Natural killer cell treated with Interleukin-12 subunit alpha and Interleukin-12 subunit beta and Interleukin-15 and Interleukin-18, amount 100 ng/mL, for 72 hours (primary cell): ENCODE measurements at places on chromosomes 4 and X. TPM values are rescaled to one million over a fixed set of nuclear protein-coding genes. Genes with fewer than 3 reads are reported as not detected.

DNA sequence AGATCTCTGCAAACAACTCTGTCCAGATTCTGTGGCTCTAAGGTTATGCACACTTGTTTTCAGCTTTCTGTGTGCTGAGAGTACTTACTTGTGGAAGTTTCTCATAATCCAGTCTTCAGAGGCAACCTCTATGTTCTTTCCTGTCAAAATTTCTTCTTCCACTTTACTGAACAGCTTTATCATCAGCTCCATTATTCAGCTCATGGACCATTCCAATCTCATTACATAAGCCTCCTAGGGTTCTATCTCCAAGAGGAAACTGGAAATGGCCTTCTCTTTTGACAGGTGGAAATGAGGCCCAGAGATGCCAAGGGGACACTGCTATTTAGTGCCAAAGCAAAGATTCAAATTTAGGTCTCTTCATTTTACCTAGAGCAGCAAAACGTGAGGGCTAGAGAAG is 61.3 kb downstream of the CHRDL1 start:
- no peak overlapping the region for H3K4me3 ChIP-seq
- H3K4me1 ChIP-seq = no peaks in the 10 kb centered on the region
- H3K36me3 ChIP-seq = no peaks in the 10 kb centered on the region
- peaks cover 10% of the 10 kb centered on the region for H3K27me3 ChIP-seq
- H3K27ac ChIP-seq = no peak overlapping the region

DNA sequence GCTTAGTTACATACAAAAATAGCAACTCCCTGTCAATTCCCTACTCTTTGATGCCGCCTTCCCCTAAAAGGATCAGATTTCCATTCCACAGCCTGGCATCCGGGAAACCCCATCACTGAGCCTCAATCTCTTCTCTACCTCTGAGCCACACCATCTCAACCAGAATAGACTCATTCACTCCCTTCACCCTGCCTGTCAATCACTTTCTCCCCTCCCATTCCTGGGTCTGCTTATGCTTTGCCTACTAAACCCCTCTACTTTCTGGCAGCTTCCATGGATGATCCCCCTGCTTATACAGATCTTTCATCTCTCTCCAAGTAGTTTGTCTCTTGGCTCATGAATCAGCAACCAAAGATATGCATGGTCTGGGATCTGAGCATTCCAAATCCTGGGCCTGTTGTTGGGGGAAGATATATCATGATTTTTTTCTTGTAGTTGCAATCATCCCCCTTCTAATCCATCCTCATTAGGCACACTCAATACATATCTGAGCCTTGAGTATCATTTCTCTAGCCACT is 2.6 kb downstream of the AMER1 start:
- peak overlapping the region; percentile 72 for H3K4me3 ChIP-seq
- no peaks in the 10 kb centered on the region for H3K4me1 ChIP-seq
- no peaks in the 10 kb centered on the region for H3K27me3 ChIP-seq

DNA sequence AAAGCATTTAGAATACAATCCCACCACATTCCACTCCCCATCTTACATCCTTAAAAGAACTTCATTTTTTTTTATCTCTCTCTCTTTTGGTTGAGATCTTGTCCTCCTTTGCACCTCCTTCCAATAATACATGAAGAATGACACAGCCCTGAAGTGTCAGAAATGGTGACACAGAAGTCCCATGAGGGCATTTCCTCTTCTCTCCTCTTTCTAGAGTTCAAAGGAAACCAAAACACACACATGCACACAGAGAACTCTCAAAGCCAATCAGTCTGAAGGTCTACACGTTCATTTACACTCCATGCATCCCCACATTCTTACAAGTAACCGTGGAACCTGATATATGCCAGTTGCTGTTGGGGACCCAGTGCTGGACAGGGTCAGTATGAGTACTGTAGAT is 450.7 kb downstream of the HNRNPD start:
- peaks cover 32% of the 10 kb centered on the region for H3K27me3 ChIP-seq
- H3K27ac ChIP-seq = no peak overlapping the region
- H3K36me3 ChIP-seq = no peaks in the 10 kb centered on the region
- no peak overlapping the region for H3K4me3 ChIP-seq
- no peak for DNase-seq

DCAF8L2 gene
- total RNA-seq = not detected

GRCh38 chr4:150411520-150411919 is 170.4 kb upstream of the MAB21L2 start:
- no peaks in the 10 kb centered on the region for H3K27me3 ChIP-seq
- H3K36me3 ChIP-seq = no peaks in the 10 kb centered on the region
- DNase-seq = no peak
- H3K4me3 ChIP-seq = no peak overlapping the region
- H3K4me1 ChIP-seq = no peaks in the 10 kb centered on the region

MAP7D2 gene
- total RNA-seq = 0.17 TPM

GRCh38 chr4:124947622-124948265 is 235.2 kb upstream of the ANKRD50 start:
- H3K27me3 ChIP-seq = no peaks in the 10 kb centered on the region
- no peaks in the 10 kb centered on the region for H3K4me1 ChIP-seq
- H3K27ac ChIP-seq = no peak overlapping the region
- peaks cover 5% of the 10 kb centered on the region for H3K36me3 ChIP-seq
- no peak overlapping the region for H3K4me3 ChIP-seq

AGTR2 gene
- total RNA-seq = not detected

PRRG1 gene
- not detected for total RNA-seq

PLA2G12A gene
- 11.9 TPM for total RNA-seq

GRCh38 chrX:124680287-124680686 is 333.9 kb downstream of the SH2D1A start:
- H3K27ac ChIP-seq = no peak overlapping the region
- no peaks in the 10 kb centered on the region for H3K27me3 ChIP-seq
- H3K4me1 ChIP-seq = no peaks in the 10 kb centered on the region
- no peak overlapping the region for H3K4me3 ChIP-seq

DNA sequence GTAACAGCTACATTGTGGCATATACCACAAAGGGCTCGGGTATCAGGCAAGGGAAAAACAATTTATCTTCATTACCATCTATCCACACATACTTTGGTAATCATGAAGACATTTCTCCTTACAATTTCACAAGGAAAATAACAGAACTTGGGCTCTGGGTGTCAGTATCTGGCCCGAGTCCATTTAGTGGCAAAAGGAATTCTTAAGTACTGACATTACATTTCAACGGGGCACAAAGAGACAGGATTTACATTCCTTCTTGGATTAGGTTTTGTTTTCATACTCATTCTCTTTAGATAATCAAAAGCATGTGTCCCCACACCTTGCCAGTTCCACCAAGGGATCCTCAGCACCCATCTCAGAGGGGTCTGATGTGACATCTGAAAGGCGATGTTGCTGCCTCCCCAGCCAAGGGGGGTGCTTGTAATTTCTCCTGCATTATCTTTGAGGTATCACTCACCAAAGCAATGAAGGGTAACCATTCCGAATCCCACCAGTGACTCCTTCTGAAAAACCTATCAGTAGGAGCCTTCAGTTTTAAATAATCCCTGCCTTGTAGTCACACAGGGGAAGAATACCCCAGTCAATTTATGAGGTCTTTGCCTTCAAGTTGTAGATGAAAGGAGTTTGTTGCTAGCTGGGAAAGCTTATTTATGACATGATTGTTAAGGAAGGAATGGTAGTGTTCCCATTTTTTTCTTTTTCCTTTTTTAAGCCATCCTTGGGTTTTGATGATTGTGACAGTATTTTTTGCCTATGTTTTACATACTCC is 118.6 kb downstream of the PALLD start:
- DNase-seq = no peak
- H3K27me3 ChIP-seq = peaks cover 16% of the 10 kb centered on the region
- H3K36me3 ChIP-seq = no peaks in the 10 kb centered on the region
- no peak overlapping the region for H3K27ac ChIP-seq
